ENCODE measurements at places on chromosomes 1 and 21. TPM values are rescaled to one million over a fixed set of nuclear protein-coding genes. Genes with fewer than 3 reads are reported as not detected.

Gene OR2M3
- total RNA-seq: not detected

Gene OR1C1
- not detected for total RNA-seq

Gene ZNF593OS
- total RNA-seq: not detected

Gene DNAI4
- total RNA-seq: 1.7 TPM

Gene NUP210L
- 0.07 TPM for total RNA-seq

Gene PUM1
- 121 TPM for total RNA-seq

Gene UBE2J2
- total RNA-seq: 81.0 TPM

Gene SPRR4
- total RNA-seq: not detected

Gene F5
- total RNA-seq: 26.0 TPM

Gene DNAH14
- total RNA-seq: 0.32 TPM

Gene AIRE
- not detected for total RNA-seq

Gene DMBX1
- not detected for total RNA-seq

Gene INTS3
- total RNA-seq: 53.8 TPM

Gene DMRTA2
- not detected for total RNA-seq

Gene AMY1C
- not detected for total RNA-seq

Gene PDXK
- total RNA-seq: 124 TPM

Gene FALEC
- total RNA-seq: 0.37 TPM

Gene AVPR1B
- not detected for total RNA-seq

Gene CAPN9
- total RNA-seq: not detected

Gene UTS2
- not detected for total RNA-seq

Gene CACHD1
- 0.14 TPM for total RNA-seq

Gene CFHR4
- total RNA-seq: not detected

Gene RHCE
- 0.25 TPM for total RNA-seq

Gene DYRK3
- total RNA-seq: 13.0 TPM

Gene LCE1E
- not detected for total RNA-seq

Gene KRTAP13-2
- total RNA-seq: not detected

Gene THEMIS2
- total RNA-seq: 29.1 TPM

Gene PRAMEF1
- not detected for total RNA-seq

Gene FCRL6
- not detected for total RNA-seq

Gene ZBTB8B
- 0.02 TPM for total RNA-seq

Gene PROK1
- not detected for total RNA-seq

Gene ITLN1
- total RNA-seq: not detected

Gene IGSF5
- total RNA-seq: not detected

Gene PAQR6
- 7.1 TPM for total RNA-seq

Gene S100A7
- total RNA-seq: not detected

Gene DDAH1
- total RNA-seq: not detected

Gene RIMKLA
- 5.3 TPM for total RNA-seq

Gene EXO1
- 49.2 TPM for total RNA-seq

Gene C8B
- not detected for total RNA-seq

Gene FLG2
- total RNA-seq: not detected

Gene POU3F1
- total RNA-seq: 0.48 TPM

Gene TSACC
- not detected for total RNA-seq

Gene CITED4
- 4.2 TPM for total RNA-seq

Gene CR1L
- total RNA-seq: not detected

Gene TDRD5
- not detected for total RNA-seq

Gene ESRRG
- total RNA-seq: not detected

Gene IQCC
- 5.0 TPM for total RNA-seq

Gene LEPROT
- total RNA-seq: 22.6 TPM

Gene HTR6
- total RNA-seq: not detected

Gene NHLH1
- 0.32 TPM for total RNA-seq

Gene TRABD2B
- total RNA-seq: not detected

Gene B3GALT2
- not detected for total RNA-seq

Gene SLC25A34
- total RNA-seq: 1.6 TPM

Gene SPATA46
- not detected for total RNA-seq

Gene TMEM53
- 6.3 TPM for total RNA-seq

Gene RGSL1
- not detected for total RNA-seq

Gene OXCT2
- 5.6 TPM for total RNA-seq

Gene RNPC3
- 15.9 TPM for total RNA-seq

Gene SLC2A5
- not detected for total RNA-seq

Gene GRHL3
- total RNA-seq: not detected
